ENCODE measurements at places on chromosomes 1 and 21.
A peak's percentile ranks its signal among the peaks of the same experiment; 100 is the strongest.

- no peak for DNase-seq
These were observed 330.2 kb upstream of the FMN2 start for GRCh38 chr1:239761509-239761908.

DNA sequence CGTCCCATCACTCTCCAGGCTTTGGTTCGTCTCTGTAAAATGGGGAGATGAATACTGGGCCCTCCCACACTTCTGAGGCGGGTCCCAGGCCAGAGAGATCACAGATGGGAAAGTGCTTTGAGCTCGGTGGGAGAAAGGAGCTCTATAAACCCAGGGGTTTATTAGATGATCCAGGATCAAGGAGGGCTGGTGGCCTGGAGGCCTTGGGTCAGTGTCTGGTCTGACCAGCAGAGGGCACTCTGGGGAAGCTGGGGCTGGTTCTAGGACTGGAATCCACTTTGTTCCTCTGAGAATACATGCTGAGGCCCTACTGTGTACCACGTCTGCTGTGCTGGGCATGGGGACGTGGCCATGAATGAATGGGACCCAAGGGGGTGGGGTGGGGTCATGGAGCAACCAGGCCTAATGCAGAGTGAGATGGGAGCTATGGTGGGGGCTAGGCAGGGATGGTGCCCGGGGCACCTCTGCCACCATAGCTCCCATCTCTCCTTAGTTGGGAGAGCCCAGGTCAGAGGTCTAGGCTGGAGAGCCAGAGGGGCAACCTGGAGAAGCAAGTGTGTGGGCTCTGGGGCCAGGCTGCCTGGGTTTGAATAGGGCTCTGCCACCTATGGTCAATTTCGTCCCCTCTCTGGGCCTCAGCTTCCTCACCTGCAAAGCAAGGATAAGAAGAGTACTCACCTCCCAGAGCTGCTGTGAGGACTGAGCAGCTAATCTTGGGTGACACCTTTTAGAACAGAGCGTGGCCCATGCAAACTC is 9.0 kb upstream of the FAM131C start:
- peak; percentile 76 for DNase-seq

DNA sequence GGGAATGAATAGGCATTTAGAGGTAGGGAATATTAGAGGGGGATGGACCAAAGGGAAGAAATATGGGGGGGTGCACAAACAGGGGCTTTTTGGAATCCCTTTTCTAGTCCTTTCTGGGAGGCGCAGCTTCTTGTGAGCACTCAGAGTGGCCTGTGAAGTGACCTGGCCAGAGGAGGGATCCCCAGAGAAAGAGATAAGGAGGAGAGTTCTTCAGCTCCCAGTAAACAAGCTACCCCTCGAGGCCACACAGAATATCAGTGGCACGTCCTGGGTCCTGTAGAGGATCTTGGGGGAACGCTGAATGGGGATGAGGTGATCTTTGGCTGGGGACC is 19.4 kb downstream of the VANGL2 start:
- no peak for DNase-seq

- no peak for DNase-seq
These were observed 60.8 kb downstream of the LRRN2 start for GRCh38 chr1:204624631-204625216.

DNA sequence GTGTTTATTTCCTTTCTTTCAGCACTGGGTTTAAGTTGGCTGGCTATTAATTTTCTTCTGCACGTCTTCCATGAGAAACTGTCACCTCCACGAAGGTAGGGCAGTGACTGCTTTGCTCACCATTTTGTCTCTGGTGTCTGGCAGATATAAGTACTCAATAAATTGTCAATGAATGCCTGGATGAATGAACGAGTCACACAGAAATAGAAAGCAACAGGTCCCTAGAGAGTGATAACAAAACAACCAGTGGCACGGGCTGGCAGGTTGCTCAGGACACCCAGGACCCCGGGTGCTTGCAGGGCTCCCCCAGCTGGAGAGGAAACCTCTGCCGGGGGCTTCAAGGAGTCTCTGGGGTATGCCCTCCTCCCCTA is 3.2 kb upstream of the MYOC start:
- no peak for DNase-seq

GRCh38 chr1:181166377-181167196 is 78.1 kb downstream of the IER5 start:
- DNase-seq = peak; percentile 94

DNA sequence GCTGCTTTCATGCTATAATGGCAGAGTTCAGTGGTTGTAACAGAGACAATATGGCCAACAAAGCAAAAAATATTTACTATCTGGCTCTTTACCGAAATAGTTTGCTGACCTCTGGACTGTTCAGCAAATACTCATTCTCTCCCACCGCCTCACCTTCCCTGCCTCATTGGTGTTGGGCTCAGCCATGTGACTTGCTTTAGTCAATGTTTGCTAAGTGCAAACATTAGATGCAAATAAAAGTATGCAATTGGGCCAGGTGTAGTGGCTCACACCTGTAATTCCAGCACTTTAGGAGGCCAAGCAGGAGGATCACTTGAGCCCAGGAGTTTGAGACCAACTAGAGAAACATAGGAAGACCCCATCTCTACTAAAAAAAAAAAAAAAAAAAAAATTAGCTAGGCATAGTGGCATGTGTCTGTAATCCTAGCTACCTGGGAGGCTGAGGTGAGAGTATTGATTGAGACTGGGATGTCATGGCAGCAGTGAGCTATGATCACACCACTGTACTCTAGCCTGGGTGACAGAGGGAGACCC is 55.1 kb downstream of the RPL5 start:
- no peak for DNase-seq

DNA sequence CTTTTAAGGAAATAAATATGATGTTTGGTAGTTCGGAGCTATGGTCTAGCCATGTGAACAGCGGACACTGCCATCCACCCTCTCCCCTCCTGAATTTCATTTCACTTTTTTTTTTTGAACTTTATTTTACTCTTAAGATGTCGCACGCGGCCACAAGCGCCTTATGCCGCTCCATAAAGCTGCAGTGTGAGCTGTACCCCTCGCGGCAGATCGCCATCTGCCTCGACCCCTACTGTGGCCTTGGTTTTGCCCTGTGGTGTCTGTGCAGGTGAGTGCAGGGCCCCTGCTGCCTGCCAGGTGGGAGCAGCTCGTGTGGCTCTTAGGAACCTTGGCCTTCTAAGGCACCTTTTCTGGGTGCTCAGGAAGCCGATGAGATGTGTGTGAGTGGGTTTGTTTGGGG is 48.1 kb downstream of the S100B start:
- no peak for DNase-seq

DNA sequence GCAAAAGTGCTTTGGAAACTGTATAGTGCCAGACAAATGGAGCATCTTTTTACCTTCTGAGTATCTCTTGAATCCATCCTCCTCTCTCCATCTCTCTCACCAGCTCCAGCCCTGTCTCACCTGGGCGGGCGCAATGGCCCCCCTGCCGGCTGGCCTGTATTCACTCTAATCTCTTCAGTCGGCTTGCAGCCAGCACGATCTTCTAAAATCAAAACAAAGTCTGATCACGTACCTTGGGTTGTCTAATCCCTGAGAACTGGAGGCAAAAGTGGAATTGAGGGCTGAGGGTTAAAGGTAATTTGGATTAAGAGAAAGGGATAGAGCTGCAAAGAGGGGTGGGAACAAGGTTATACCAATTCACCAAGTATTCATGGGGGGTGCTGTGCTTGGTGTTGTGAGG is 46.0 kb upstream of the LRRN2 start:
- no peak for DNase-seq

DNA sequence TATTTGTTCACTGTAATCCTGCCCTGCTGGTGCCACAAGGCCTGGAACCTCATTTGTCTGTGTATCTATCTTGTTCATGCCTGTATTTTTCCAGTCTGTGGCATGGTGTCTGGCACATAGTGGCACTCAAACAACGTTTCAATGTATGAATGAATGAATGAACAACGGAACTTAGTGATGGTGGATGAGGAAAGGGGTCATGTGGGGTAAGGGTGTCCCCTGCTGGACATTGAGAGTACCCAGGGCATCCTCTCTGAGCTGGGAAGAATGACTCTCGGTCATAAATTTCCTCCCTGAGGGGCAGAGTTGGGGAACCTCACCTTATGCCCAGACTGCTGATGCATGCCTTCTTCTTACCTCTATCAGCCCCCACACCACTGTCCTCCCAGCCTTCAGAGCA is 18.9 kb upstream of the ZNF683 start:
- peak; percentile 15 for DNase-seq

DNA sequence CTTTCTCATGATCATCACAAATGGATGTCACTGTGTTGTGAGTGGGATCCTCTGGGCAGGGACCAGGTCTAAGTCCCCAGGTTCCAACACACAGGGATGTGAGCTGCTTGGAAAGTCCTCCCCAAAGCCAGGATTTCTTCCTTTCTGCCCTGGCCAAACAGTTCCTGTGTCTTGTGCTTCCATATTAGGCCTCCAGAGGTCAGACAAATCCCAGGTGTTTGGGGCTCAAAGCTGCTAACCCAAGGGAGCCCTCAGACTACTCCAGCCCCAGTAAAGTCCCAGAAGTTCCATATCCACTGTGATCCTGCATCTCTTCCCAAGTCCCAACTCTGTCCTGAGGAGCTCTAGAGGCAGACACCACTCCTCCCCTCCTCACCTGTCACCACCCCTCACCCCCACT is 27.7 kb upstream of the MAGOH start:
- peak; percentile 10 for DNase-seq

DNA sequence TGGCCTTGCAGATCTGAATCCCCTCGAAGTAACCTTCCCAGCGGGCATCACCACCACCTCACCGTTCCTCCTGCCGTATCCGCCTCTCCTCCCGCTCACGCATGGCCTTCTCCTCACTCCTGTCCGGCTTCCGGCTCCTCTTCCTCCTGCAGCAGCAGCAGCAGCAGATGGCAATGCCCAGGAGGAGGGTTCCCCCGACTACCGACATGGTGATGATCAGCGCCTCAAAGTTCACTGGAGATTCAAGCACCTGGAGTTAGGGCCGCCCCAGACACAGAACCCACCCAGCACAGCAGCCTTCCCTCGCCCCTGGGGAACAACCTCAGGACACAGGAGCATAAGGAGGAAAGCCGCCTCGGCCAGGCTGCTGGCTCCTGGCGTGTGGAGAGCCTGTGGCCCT is 17.4 kb downstream of the PTTG1IP start:
- no peak for DNase-seq

DNA sequence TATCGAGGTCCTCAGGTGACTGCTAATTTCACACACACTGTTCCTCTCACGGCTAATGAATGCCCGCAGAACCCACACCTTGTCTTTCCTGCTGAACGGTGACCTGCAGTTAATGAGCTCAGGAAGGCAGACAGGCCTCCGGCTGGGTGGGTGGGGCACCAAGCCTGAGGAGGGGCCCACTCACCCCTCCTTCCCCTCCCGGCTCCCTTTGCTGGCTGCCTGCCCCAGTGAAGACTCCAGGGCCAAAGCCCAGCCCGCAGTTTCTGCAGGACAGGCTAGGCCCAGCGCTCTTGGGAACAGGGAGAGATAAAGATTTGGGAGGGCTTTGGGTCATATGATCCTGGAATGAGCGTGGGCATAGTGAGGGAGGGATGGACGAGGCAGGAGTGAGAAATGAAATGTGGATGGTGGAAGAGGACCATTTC is 26.4 kb downstream of the FOXO6 start:
- peak; percentile 92 for DNase-seq

DNA sequence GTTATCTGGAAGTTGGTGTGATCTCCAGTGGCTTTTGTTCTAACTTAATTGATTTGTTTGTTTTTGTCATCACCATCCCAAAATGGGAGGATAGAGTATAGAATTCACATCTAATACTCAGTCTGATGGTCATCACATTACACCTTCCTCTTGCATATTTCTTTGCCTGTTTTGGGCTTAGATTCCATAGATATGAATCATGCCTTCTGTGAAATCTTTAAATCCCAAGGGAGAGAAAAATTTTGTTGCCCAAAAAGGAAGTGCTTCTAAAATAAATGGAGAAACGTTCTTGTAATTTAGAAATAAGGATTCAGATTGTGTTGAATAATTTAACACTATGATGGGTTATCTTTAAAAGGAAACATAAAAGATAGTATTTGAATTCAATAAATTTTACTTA is 446.0 kb upstream of the LRRC7 start:
- peak; percentile 24 for DNase-seq

DNA sequence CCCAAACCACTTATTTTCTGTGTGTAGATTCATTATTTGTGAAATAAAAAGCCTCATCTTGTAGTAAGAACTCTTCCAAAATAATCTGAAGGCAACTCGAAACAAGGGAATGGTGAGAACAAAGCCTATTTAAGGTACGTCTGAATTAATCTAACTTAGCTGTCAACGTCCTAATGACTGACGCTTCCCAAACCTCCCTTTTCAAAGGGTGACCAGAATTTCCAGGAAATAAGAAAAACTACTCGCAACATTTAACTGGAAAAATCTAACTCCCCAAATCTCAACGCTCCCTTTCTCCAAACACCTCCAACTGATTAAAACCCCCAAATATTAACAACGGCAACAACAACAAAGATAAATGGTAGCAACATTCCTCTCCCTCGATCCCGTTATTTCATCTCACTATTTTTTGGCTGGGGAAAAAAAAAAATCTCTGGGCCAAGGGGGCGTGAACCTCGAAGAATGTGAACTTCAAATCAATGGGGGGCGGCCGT is 693 bp downstream of the SRSF10 start:
- no peak for DNase-seq
